ENCODE measurements at places on chromosomes 12 and 14. TPM values are rescaled to one million over a fixed set of nuclear protein-coding genes. Genes with fewer than 3 reads are reported as not detected.

DNA sequence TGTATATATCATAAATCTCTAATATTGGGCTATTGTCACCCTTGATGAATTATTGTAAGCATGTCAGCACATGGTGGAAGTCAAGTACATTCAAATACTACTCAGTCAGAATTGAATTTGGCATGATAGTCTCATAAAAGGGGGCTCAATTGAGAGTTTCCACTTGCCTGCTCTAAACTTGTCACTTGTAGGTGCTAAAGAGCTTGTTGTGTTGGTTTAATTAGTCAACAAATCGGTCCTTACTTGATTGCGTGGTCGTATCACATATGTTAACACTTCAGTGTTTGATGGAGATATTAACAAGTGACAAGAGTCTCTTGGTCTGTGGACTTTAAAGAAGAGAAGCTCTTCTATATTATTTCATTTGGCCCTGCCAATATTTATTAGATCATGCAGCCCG is 81.1 kb downstream of the NKX2-1 start:
- DNase-seq = no peak

DNA sequence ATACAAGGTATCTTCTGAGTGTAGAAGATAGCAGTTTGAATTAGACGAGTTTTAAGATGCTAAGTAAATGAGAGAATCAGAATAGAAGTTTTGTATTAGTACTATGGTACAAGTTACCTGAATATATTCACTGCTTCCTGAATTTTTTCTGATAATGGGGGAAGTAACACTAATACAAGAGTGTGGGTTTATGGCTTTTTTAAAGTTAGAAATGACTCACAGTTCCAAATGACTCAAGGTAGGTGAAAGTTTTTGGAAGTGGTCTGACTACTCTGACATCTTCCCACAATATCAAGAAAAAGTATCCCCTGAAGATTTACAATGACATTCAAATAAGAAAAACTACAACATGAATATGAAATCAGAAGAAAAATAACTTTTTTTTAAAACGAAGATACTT is 123.7 kb upstream of the GARIN6 start:
- DNase-seq = no peak

GRCh38 chr12:27859648-27860047 is 79.6 kb upstream of the MANSC4 start:
- DNase-seq = no peak

DNA sequence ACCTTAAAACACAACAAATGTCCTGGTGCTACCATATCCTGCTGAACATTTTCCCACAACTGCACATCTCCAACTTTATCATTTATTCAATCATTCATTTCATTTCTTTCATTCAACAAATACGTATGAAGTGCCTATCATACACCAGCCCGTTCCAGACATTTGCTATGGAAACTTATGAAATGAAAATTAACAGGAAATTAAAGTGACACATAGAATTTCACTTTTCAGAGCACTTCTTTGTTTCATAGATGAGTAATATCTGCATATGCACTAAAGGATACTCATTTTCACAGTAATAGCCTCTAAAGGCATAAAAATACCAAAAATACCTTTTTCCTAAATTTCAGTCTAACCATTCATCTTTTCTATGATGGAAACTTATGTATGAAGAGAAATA is 12.6 kb downstream of the CNIH1 start:
- no peak for DNase-seq

DNA sequence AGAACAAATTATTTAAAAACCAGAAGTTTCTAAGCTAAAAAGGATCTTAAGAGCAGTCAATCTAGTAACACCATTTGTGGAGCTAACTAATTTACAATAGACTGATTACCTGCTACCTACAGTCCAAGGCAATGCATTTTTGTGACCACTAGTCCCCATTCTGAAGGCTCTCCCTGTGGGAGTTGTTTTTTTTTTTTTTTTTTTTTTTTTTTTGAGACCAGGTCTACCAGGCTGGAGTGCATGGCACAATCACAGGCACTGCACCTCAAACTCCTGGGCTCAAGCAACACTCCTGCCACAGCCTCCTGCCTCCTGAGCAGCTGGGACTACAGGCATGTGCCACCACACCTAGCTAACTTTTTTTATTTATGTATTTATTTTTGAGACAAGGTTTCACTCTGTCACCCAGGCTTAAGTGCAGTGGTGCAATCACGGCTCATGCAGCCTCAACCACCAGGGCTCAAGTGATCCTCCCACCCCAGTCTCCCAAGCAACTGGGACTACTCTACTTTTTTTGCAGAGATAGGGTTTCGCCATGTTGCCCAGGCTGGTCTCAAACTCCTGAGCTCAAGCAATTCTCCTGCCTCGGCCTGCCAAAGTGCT is 3.9 kb downstream of the GNPTAB start:
- DNase-seq = no peak

DNA sequence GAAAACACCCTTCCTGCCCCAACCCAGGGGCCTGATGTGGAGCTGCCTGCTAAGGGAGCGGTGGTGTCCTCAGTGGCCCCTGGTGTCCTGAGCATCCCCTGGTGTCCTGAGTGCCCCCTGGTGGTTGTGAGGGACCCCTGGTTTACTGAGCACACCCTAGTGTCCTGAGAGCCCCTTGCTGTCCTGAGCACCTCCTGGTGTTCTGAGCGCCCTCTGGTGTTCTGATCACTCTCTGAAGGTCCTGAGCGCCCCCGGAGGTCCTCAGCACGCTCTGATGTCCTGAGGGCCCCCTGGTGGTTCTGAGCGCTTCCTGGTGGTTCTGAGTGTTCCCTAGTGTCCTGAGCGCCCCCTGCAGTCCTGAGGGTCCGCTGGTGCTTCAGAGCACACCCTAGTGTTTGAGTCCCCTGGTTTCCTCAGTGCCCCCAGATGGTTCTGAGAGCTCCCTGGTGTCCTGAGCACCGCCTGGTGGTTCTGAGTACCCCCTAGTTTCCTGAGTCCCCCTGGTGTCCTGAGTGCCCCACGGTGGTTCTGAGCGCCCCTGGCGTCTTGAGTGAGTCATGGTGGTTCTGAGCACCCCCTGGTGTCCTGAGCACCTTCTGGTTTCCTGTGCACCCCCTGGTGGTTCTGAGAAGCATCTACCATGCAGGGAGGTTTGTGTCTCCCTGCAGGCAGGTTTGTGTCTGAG is 1004.2 kb downstream of the TMEM121 start:
- no peak for DNase-seq

The RTL1 gene
- not detected for total RNA-seq
